Smooth muscle cell of the umbilical artery (primary cell): ENCODE measurements at places on chromosomes 13 and 19. TPM values are rescaled to one million over a fixed set of nuclear protein-coding genes. Genes with fewer than 3 reads are reported as not detected.

The TNNI3 gene
- not detected in 2 replicates for total RNA-seq

The NR1H2 gene
- total RNA-seq: 66.2 and 79.9 TPM in 2 replicates

The CTXN1 gene
- 2.1 and 9.5 TPM in 2 replicates for total RNA-seq

The KCNN4 gene
- total RNA-seq: 0.30 and 1.0 TPM in 2 replicates

The F10 gene
- 10.6 and 15.7 TPM in 2 replicates for total RNA-seq

The DIAPH3 gene
- 2.4 and 14.2 TPM in 2 replicates for total RNA-seq

The SLC10A2 gene
- not detected in 2 replicates for total RNA-seq

The PNMA8B gene
- total RNA-seq: 0.60 and 1.2 TPM in 2 replicates

The PRODH2 gene
- not detected in 2 replicates for total RNA-seq

The KLK2 gene
- not detected in 2 replicates for total RNA-seq

The SULT2A1 gene
- total RNA-seq: not detected in 2 replicates

The FOSB gene
- total RNA-seq: 0.59 and 0.88 TPM in 2 replicates

The ZNF417 gene
- 23.2 and 23.4 TPM in 2 replicates for total RNA-seq

The ZNF841 gene
- 31.5 and 40.3 TPM in 2 replicates for total RNA-seq

The CABP5 gene
- not detected in 2 replicates for total RNA-seq

The CA11 gene
- total RNA-seq: 0.18 and 0.30 TPM in 2 replicates

The ZIM2 gene
- not detected in 2 replicates for total RNA-seq

The NKG7 gene
- total RNA-seq: not detected in 2 replicates

The GPR12 gene
- total RNA-seq: not detected in 2 replicates

The RXFP2 gene
- total RNA-seq: not detected in 2 replicates

The ZNF442 gene
- 3.3 and 3.9 TPM in 2 replicates for total RNA-seq
